Putamen (tissue), 1 donor: ENCODE measurements at places on chromosomes 12 and 14.
A peak's percentile ranks its signal among the peaks of the same experiment; 100 is the strongest.

DNA sequence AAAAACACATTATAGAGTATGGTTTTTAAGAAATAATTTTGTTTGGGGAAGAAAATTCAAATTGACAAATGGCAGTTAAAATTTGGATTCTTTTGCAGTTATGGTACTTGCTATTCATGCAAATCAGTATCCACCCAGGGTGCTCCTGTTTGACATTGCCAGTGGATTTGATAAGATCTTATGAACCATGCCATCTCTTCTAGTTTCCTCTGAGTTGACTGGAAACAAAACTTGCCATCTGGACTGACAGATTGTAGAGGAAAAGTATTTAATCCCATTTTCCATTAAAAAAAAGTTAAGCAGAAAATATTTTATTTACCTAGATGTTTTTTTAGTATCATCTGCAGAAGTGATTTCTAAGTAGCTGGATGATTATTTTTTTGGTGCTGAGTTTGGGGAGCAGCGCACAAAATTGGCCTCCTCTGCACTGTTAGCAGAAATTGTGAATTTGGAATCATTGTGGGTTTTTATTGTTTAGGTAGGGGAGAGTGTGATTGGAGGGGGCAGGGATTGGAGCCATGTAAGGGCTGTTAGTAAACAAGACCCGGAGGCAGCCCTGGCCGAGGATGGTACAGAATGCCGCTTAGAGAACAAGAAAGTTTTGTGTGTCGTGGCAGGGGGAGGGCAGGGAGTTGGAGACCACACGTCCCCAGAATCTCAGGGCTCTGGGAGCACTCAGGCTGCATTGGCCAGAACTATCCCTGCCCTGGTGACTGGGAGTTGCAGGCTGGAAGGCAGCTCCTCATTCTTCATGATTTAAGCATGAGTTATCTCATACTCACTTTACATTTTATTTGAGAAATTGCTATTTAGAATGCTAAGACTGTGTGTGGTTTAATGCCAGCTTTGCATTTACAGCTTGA, 56.6 kb downstream of the WDR20 start:
- peak; percentile 97 for DNase-seq

- DNase-seq: no peak
Observed at GRCh38 chr12:75592086-75592485, 80.7 kb upstream of the KRR1 start.

GRCh38 chr12:65881965-65882413, 57.7 kb downstream of the HMGA2 start:
- peak; percentile 39 for DNase-seq

DNA sequence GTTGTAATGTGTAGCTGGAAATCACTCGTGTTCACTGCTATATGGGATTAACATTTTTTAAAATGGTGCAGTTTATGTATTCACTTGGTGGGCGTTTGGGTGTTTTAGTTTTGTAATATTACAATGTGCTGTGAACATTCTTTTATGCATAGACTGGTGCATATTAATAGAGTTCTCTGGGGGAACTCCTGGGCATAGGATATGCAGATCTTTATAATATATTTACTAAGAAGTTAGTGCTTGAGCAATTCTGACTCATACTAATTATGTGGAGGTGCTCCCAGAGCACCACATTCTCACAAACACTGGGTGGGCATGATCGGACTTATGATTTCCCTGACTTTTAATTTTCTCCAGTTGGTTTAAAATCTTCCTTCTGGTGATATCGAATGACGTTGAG, 342.3 kb downstream of the PDZRN4 start:
- no peak for DNase-seq

DNA sequence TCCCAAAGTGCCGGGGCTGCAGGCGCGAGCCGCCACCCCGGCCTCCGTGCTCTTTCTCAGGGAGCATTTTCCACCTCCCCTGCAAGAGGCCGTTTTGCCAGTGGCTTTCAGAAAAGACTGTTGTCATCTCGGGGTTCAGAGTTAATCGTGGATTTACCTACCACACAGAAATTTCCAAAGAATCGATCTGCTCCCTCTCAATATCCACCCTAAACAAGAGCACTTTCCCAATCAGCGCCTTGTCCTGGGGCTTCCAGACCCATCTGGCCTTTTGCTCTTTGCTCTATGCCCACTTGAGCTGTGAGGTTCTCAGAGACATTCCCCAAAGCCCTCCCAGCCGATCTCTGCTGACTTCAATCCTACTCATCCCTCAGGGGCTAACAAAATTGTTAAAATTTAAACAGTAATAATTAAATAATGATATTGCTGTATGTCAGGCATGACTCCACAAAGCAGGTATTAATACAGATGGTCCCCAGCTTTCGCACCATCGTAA, 86.6 kb downstream of the NINJ2 start:
- DNase-seq: no peak

GRCh38 chr12:92493816-92494215, 209.0 kb upstream of the PLEKHG7 start:
- DNase-seq: no peak

DNA sequence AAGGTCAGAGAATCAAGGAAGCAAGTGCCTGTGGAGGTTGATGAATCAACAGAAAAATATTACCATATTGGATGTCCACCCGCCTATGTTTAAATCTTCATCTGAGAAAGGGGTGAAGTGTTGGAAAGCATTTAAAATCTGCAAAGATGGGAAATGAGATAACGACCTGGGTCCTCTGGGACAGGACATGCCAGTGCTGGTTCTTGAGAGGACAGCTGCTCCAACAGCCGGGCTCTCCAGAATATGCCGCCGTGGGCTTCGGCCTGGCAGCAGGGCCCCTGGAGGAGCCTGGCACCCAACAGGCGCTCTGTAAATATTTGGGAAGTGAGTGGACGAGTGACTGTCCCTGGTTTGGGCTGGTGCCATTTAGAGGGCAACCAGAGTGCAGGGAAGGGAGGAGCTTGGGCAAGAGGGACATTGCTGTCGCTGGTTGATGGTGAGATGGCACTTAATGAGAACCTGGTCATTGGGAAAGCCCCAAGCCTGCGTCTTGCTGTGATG, 129.9 kb downstream of the KCNA5 start:
- no peak for DNase-seq
